ENCODE measurements at places on chromosomes 12 and 14. TPM values are rescaled to one million over a fixed set of nuclear protein-coding genes. Genes with fewer than 3 reads are reported as not detected.

The ARHGEF25 gene
- total RNA-seq, result 32.5 TPM

The NELL2 gene
- total RNA-seq, result 12.7 TPM

The FGF6 gene
- 4.0 TPM for total RNA-seq

The PCNX1 gene
- 79.1 TPM for total RNA-seq

Data from skin of body (tissue), 3 donors.